ENCODE measurements at places on chromosomes 11 and 22.

DNA sequence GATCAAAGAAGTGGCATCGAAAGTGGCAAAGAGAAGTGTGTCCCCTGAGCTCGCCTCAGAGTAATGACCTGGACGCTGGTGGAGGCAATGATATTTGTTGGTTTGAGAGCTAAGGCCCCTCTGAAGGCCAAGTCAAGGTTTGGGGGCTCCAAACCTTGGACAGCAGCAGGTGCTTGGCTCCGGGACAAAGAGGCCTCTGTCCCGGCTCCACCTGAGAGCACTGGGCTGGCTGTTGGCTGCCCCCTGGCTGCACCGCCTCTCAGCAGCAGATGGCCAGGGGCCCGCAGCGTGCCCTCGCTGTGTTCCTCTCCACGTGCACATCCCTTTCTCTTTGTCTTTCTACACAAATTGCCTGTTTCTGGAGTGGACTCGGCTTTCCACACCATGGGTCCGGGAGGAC is 301.3 kb downstream of the NTM start:
- no peak for DNase-seq

DNA sequence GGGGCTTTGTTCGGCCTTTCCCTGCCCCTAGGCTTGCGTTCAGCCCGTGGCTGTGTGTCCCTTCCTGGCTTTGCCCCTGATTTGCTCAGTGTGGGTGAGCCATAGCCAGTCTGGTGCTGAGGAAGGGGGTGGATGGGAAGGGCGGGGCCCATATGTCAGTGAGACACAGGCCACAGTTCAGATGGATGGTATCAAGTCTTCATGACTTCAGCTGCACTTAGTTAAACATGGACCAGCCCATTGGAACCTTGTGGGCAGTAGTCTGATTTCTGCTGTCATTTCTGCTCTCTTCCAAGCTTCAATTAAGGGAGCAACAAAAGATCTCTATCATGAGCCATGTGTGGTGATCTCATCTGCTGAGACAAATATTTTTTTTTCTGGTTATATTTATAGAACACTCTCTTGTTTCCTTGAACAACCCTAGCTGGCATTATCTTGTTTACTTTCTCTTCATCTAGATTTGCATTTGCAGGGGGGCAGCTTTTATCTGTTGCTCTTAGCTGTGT is 21.6 kb upstream of the PEX26 start:
- no peak for DNase-seq

GRCh38 chr22:23088199-23088604 is 17.9 kb downstream of the GNAZ start:
- no peak for DNase-seq

GRCh38 chr11:78074756-78075155 is 4.9 kb downstream of the NDUFC2 start:
- DNase-seq: no peak

DNA sequence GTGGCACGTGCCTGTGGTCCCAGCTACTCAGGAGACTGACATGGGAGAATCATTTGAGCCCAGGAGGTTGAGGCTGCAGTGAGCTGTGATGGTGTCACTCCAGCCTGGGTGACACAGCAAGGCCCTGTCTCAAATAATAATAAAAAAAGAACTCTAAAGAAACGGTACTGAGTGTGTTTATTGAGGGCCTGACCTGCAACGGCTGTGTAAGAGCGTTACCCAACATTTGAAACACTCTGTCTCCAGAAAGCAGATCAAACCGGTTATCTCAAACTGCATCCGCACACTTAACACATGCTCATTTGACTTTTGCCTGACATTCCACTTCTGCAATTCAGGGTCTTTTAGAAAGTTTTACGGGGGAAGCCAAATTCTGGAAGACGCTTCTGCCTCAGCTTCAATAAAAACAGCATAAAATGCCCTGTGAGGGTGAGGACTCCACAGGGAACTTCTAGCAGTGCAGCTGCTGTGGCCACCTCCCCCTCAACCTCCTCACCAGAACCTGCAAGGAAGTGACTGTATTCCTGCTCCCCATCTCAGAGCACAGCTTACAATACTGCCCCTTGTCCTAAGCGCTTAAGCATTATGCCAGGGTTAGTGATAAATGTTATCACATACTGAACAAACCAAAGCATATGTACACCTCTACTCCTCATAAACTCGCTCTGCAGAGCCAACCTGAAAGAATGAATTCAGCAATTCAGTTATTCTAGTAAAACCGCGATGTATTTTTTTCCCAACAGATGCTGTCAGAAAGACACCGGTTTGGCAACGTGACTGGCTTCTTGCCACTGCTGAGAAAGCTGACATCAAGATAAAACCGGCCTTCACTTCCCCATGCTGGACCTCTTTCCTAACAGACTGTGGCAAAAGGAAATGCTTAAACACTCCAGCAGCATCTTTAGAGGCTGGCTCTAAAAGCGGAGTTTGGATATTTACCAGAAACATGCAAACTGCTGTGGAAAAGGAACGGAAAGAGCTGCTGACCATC is 52.2 kb downstream of the PRDM10 start:
- DNase-seq: no peak

DNA sequence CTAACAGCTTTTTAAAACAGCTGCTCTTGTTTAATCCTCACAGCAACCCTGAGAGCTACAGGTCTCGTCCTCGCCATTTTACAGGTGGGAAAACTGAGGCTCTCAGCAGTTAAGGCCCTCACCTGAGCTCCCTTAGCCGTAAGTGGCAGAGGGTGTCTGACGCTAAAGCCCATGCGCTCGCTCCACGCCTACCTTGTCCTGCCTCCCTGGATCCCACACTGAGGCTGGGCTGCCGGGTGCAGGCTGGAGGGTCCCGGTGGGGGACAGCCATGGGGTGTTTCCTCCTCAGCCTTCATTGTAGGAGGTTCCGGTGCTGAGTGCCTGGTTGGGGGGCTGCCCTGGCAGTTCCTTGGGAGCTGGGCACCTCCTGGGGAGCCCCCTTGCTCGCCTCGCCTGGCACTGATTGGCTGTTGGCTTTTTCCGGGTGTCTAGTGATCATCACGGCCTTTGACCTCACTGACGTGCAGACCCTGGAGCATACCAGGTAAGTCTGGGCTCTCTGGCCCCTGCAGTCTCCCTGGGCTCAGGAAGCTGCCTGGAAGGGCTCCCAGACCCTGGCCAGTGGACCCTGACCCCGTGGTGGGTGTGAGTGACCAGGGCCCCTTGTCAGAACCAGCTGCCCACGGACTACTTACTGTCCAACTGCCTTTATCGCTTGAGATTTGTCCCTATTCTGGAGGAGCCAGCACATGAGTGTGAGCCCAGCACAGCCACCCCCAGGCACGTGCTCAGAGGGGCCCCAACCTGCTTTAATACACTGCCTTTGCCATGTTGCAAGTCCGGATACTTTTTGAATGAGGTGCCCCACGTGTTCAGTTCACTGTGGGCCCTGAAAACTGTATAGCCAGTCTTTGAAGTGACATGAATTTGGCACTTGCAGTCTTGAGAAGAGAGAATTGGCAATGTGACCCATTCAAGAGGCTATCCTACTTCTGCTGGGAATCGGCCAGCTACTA is 12.6 kb downstream of the RAB36 start:
- no peak for DNase-seq

DNA sequence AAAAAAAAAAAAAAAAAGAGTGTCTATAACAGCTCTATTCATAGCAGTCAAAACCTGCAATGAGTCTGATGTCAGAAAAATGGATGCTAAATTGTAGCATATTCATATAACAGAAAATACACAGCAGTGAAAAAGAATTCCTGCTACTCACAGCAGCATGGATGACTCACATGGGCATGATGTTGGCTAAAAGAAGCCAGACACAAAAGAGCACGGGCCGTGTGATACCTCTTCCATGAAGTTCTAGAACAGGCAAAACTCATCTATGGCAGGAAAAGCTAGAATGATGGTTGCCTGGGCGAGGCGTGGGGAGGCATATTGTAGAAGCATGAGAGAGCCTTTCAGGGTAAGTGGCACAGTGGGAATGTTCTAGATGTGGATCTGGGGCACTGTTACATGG is 18.9 kb downstream of the PLAAT3 start:
- DNase-seq: no peak

GRCh38 chr11:93236741-93237675 is 39.2 kb upstream of the SLC36A4 start:
- DNase-seq: no peak

- DNase-seq: no peak
Observed at GRCh38 chr11:10066441-10066840, 227.6 kb downstream of the SBF2 start.

DNA sequence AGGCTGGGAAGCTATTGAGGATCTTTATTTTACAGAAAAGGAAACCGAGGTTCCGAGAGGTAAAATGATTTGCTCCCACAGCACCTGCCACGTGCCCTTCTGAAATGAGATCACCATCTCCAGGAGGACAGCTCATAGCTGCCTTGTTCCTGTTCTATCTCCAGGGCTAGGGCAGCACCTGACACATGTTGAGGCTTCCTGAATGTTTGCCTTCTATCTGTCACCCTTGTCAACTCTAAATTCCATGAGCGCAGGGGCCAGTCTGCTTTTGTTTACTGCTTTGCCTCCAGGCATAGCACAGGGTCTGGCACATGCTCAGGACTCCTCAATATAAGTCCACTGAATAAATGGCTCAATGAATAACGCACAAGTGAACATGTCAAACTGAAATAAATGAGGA is 24.1 kb downstream of the ASCC2 start:
- DNase-seq: no peak

DNA sequence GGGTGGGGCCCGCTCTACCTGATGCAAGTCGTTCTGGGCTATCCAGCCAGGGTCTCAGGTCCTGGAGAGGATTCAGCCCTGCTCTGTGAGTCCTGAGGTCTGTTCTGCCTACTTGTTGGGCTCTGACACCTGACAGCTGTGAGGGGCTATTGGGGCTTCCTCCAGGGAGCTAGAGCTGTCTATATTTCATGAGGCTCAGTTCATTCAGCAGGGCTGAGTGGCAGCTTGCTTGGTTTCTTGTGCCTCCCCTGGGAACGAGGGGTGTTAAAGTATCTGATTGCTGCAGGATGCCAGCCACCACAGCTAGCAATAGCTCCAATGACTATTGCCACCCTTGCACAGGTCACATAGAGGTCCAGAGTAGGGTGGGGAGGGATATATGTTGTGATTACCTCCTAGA is 26.7 kb downstream of the INSC start:
- no peak for DNase-seq

DNA sequence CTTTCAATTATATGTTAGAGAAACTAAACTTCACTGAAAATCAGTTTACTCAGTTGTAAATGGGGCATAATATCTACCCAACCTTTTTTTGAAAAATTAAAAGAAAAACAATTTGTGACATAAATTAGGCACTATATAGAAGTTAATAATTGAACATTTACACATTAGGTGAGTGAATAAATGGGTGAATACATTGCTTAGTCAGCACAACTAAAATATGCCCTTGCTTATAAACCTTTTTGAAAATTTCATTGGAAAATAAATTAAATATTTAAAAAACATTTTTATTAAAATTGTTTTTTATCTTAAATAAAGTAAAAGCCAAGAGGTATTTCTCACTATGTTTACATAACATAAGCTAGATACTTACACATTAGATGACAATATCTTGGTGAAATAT is 994.5 kb upstream of the TENM4 start:
- DNase-seq: no peak

GRCh38 chr11:107457205-107457557 is 444 bp downstream of the CWF19L2 start:
- DNase-seq: peak; percentile 25

DNA sequence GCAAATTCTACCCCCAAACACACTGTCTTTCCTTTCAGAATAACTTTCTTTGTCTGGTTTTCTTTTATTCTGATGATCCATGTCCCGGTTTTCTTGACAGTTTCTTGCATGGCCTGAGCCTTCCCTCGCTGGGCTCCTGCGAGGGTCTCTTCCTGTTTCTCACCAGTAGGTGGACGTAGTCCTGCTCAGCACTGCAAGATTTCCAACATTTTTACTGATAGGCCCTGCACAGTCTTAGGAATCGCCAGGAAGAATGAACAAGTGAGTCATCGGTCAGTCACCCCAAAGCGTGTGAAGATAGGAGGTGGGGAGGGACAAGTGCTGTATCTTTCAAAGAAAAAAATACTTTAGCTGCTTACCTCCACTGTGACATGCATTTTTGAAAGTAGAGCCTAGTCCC is 16.9 kb upstream of the KIRREL3 start:
- DNase-seq: no peak

DNA sequence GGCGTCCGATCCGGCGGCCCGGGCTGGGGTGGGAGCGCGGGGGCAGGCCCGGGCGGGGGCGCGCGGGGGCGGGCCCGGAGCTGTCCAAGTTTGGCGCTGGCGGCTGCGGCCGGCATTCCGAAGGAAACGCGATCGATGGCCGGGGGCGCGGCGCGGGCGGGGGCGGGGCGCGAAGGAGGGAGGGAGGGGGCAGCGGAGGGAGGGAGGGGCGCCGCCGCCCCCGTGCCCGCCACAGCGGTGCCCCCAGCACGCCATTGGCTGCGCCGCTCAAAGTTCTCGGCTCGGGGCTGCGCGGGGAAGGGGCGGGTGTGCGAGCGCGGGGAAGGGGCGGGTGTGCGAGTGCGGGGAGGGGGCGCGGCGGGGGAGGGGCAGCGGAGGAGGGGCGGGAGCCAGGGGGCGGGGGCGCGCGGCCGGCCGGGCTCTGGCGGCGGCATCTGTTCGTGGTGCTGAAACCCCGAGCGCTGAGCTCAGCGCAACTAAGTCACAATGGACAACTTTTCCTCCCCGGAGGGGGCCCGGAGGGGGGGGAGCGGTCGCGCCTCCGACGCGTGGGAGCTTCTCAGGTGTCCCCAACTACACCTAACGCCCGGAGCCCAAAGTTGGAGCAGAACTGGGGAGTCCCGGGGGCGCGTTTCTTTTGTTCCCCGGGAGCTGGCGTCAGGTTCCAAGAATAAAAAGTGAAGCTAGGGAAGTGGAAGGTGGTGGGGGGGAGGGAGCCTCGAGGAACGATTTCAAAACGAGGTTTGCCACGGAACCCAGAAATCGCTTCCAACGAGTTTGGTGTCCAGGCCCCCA is 2.2 kb downstream of the PHF21B start:
- no peak for DNase-seq

DNA sequence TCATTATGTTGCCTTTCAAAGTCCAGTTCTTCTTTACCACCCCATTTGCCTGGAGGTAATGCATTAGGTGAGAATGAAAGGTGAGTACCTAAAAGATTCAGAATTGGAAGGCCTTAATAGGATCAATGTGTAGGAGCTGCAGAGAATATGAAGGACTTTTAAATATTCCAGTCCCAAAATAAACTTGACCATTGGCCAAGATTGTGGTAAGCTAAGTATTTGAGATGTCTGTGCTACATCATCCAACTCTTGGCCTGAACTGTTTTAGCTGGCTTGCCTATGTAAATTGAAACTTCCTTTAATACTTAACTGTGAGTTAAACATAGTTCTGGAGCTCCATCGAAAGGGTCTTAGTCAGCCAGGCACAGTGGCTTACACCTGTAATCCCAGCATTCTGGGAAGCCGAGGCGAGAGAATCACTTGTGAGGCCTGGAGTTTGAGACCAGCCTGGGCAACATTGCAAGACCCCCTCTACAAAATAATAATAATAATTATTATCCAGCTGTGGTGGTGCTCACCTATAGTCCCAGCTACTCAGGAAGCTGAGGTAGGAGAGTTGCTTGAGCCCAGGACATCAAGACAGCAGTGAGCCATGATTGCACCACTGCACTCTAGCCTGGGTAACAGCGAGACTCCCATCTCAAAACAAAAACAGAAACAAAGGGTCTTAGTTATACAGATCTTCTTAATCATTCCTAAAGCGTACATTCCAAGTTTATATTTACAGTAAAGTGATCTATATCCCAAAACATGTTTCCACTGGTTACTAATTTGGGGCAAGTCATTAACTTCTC is 29.8 kb downstream of the MTMR3 start:
- DNase-seq: no peak
